ENCODE measurements at places on chromosomes 2 and 18.

GRCh38 chr2:6025391-6025790 is 333.2 kb downstream of the SOX11 start:
- no peak for DNase-seq

DNA sequence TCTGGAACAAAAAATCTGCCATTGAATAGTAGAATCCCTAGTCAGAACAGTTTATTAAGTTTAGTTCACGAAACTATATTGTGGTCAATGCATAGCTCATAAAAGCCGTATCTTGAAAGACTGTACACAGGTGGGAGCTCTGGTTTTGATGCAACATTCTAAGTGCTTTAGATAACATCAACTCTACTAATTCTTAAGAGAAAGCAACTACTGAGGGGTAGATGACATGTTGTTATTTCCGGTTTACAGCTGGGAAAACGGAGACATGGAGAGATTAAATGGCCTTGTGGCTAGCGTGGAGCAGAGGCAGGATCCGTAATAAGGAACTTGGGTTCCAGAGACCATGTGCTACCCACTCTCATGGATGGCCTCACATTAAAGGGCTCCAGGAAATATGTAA is 4.2 kb upstream of the ITGA6 start:
- DNase-seq, result no peak

GRCh38 chr18:47847635-47848034 is 82.8 kb downstream of the SMAD2 start:
- DNase-seq, result no peak

- no peak for DNase-seq
Observed at GRCh38 chr18:40387130-40387787, 1567.8 kb upstream of the PIK3C3 start.

GRCh38 chr2:224222291-224222690 is 179.6 kb downstream of the FAM124B start:
- no peak for DNase-seq

DNA sequence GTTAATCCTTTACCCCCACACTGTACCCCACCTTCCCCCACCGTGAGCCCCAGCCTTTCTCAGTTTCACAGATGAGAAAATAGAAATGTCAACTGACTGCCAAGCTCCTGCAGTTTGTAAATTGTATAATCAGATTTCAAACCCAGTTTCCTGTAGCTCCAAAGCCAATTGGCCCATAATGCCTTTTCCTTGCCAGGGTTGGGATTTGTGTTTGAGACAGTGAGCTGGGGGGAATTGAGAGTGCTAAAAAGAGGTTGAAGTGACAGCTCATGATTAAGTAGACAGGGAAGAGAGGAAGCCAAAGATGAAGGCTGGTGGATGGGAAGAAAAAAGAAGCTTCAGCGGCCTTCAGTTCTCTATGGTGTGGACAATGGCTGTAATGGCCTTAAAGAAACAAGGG is 10.7 kb downstream of the OSBPL6 start:
- no peak for DNase-seq

GRCh38 chr2:1652034-1652790 is 92.1 kb downstream of the PXDN start:
- no peak for DNase-seq

DNA sequence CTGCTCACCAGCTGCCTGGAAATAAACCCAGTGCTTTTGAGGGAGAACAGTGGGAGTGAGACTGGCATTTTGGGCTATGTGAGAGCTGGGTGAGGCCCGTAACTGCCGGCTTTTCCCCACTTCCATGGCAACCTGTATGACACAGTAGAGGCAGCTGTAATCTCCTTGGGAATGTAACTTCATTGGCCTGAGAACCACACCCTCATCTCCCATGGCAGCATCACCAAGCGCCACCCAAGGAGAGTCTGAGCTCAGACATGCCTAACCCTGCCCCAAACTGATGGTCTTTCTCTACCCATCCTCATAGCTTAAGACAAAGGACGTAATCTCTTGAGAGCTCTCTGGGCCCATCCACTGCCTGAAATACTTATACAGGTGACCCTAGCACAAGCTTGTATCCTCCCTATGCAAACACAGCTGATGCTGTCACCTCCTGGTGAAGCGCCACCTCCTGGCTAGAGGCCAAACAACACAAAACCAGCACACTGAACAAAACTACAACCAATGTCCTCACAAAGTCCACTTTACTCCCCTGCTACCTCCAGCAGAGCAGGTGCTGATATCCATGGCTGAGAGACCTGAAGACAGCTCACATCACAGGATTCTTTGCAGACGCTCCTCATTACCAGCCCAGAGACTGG is 763.4 kb upstream of the NRXN1 start:
- DNase-seq, result no peak

DNA sequence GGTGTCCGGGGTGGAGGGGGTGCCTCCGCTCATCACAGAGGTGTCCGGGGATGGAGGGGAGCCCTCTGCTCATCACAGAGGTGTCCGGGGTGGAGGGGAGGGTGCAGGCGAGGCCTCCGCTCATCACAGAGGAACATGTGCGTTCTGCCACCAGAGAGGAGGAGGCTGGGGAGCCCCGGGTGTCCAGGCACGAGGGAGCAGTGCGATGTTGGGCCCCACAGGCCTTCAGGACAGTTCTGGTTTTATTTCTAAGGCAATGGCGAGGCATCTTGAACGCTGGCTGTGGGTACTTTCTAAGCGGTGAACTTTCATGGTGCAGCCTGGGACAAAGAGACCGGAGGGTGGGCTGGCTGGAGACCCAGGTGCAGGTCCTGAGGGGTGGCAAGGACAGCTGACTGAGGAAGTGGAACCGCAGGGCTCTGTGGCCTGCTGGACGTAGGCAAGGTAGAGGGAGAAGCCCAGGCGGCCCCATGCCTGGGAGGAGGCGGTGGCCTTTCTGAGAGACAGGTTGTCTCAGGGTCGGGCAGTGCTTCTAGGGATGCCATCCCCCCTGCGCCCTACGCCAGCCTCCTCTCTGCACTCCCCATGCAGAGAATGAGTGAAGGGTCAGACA is 196.6 kb upstream of the SALL3 start:
- DNase-seq, result no peak

DNA sequence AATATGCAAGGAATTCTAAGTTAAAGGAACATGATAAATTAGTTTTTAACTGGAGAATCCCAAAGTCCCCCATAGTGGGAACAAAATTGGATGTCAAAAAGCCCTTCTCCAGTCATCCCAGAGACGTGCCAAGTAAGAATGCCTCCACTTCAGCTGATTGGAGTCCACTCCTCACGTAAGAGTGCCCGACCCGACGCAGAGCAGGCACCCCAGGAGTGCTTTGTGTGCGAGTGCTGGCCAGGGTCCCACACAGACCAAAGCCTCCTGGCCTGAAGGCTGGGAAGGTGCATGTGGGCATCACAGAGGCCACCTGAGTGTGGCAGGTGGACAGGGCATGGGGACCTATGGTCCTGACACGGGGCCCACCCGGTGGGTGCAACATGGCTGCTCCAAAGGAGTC is 183.5 kb downstream of the GLI2 start:
- DNase-seq, result no peak

- no peak for DNase-seq
Observed at GRCh38 chr2:39215545-39215944, 28.2 kb downstream of the CDKL4 start.

DNA sequence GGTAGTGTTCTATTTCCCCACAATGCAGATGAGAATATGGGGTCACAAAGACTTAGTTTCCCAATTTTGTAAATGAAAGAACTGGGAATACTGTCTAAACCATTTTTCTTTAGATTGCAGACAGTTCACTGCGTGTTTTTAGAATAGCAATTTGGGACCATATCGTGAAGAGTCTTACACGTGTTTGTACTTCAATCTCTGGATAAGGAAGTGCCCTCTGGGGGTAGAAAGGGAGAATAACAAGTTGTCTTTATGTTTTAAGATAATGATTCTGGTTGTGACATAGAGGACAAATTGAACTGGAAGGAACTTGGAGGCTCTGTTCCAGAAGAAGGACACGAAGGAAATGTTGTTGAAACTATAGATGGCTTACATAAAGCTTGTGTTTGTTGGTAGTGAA is 457.7 kb downstream of the CBLN2 start:
- no peak for DNase-seq

- DNase-seq, result no peak
Observed at GRCh38 chr18:58015065-58015780, 28.8 kb upstream of the NEDD4L start.

DNA sequence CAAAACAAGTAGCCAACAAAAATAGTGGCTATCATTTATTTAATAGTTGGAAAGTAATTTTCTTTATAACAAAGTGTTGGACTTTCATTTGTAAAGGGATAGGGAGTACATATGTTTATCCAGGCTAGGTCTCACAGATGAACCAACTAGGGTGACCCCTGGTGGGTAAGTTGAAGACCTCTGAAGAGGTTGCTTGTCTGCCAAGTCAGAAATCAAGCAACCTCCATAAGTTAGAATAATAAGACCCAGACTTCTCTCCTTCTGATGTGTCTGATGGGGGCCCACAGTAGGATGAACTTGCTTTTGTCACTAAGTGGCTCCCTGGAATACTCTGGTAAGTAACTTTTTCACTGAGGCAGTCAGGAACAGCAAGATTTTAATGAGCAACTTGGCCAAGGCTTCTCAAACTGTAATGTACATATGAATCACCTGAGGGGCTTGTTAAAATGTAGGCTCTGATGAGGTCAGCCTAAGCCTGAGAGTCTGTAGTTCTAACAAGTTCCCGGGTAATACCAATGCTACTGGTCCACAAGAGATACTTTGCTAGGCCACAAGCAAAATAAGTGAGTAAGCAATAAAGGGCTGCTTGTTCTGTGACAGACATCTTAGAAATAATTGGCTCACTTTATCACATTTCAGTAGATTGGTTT is 319.6 kb downstream of the PIK3C3 start:
- DNase-seq, result no peak

DNA sequence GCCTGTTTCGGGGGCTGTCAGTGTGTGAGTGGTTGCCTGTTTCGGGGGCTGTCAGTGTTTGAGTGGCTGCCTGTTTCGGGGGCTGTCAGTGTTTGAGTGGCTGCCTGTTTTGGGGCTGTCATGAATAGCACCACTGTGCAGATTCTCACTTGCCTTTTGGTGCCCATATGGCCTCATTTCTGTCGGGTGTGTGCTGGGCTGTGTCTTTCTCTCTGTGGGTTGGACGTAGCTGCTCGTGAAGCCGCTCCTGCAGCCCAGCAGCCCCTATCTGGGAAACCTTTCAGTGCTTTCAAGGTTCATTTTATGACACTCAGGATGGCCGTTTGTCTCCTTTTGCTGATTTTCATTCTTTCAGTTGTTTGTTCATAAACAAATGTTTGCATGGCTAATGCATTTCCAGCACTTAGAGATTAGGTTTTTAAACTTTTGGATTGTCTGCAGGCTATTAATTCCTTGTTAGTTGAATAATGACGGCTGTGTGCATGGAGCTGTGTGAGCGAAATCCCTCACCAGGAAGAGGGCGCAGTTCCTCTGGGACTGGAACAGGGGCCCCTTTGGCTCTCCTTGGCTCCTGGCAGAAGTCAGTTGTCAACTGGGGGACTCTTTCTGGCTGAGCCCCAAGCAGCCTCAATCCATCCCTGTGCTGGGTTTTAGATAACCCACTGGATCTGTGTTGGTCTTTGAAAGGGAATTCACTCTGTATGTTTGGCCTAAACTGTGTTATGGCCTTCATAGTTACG is 10.8 kb downstream of the AGAP1 start:
- no peak for DNase-seq

DNA sequence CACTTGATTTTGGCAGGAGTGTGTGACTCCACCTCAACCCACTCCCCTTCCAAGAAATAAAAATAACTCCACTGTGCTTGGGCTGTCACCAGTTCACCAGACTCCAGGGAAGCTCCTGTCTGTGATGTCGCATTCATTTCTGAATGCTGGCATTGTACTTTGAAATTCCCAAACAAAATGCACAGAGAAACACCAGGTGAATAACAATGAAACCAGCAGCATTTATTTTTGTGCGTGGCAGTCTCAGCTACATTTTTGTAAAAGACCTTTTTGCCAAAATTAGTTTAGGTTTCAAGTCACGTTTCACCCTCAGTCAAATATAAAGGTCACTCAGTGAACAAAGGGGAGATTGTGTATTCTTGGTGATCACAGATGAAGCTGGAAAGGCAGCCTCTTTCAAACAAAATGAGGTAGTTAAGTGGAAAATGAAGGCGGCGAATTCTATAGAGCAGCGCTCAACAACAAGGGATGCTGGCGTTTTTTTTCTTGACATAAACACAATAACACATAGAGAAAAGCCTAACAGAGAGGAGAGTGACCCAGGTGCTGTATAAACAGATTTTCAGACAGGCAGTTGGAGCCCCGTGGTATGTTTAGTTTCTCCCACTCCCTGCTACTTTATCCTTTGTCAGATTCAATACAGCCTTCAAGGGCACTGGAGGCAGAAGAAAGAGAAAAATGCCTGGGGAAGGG is 210.3 kb upstream of the GCFC2 start:
- no peak for DNase-seq

DNA sequence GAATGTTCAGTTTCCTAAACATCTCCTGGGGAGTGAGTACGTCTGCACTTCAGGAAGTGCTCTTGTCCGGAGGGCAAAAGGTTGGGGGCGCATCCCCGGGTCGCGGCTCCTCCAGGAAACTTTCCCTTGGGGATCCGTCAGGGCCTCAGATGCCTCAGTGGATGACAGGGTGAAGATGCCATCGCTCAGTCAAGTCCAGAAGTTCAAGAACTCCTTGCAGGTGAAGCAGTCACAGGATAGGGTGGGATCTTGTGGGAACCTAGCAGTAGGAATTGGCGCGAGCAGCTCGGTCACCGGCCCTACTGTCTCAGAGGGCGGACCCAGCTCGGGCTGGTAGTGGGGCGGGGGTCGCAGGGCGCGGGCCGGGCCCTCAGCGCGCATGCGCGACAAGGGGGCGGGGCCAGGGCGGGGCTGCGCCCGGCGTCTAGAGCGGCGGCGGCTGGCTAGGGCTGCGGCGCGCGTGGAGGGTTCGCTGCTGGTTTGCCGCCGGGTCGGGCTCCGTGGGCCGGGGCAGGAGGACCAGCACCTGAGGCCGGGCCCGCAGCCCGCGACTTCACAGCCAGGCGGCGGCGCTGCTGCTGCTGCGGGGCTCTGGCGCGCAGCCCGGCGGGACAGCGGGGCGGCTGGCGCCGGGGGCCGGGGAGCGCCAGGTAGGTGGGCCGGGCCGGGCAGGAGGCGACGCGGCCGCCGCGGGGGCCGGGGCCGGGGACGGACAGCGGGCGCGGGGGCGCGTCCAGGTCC is at the start of gene INPP4A:
Gene INPP4A, plus strand, starts transcription at position 423 of the 741 bp plus-strand sequence. CDS start 75,191 bp downstream, outside the sequence.
- DNase-seq, result peak; percentile 73

DNA sequence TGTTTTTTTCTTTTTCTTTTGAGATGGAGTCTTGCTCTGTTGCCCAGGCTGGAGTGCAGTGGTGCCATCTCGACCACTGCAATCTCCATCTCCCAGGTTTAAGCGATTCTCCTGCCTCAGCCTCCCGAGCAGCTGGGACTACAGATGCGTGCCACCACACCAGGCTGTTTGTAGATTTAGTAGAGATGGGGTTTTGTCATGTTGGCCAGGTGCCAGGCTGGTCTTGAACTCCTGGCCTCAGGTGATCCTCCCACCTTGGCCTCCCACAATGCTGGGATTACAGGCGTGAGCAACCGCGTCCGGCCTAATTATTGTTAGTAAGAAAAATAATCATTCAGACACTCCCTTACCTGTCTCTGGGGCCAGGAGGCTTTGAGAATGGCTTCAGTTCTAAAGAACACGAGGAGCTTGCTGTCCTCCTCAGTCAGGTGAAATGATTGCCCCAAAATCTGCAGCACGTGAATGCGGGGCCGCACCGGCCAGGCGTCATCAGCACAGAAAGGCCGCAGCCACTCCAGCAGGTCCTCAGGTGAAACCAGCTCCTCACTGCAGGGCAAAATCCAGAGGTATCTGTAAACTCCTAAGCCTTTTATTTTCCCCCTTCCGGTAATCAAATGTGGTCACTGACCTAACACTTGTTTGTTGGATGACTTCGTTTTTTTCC is 342.6 kb downstream of the NBAS start:
- no peak for DNase-seq

GRCh38 chr18:9708057-9708433 is at the start of gene RAB31:
Gene RAB31, plus strand, starts transcription at chr18:9708301. Its CDS starts 105 bp downstream, at chr18:9708406.
- no peak for DNase-seq
